Hematopoietic multipotent progenitor cell treated with erythropoietin and hydrocortisone succinate and interleukin-3 and kit ligand, for 15 days (in vitro differentiated cells): ENCODE measurements at places on chromosomes 6 and 20.

- DNase-seq, result no peak
These were observed 160.1 kb downstream of the ERMARD start for GRCh38 chr6:169911264-169912263.

DNA sequence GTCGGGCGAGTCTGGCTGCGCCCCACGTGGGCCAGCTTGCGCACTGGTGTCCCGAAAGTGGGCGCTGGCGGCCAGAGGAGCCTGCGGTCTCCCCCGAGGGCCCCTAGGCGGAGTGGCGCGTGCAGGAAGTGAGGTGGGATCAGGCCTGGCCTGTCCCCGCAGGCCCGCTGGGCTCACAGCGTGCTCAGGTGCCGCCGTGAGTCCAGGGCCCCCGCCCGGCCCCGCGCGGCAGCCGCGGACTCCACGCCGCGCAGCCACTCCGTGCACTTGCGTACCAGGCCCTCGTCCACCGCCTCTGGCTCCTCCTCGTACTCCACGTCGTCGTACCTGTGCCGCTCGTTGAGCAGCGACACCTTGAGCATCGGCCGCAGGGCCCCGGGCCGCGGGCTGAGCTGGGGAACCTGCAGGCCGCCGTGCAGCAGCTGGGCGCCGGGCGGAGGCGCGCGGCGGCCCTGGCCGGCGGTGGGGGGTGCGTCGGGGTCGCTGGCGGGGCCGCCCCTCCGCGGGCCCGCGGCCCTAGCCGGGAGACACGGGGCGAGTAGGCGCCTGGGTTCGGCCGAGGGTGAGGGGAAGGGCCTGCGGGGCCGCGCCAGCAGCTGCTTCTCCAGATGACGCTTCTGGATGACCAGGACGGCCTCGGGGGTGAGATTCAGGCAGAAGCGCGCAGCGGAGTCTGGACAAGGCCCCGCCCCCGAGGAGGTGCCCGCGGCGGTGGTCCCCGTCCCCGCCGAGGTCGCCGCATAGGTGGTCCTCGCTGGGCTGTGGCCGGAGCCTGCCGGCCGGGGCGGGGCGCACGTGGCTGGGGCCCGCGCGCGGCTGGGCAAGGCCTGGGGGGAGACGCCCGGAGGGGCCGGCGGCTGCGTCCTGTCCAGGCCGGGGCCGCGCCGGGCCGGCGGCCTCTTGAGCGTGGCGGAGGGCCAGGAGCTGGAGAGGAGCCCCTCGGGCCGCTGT lies 835 bp downstream of the PRR18 start:
- no peak for DNase-seq

DNA sequence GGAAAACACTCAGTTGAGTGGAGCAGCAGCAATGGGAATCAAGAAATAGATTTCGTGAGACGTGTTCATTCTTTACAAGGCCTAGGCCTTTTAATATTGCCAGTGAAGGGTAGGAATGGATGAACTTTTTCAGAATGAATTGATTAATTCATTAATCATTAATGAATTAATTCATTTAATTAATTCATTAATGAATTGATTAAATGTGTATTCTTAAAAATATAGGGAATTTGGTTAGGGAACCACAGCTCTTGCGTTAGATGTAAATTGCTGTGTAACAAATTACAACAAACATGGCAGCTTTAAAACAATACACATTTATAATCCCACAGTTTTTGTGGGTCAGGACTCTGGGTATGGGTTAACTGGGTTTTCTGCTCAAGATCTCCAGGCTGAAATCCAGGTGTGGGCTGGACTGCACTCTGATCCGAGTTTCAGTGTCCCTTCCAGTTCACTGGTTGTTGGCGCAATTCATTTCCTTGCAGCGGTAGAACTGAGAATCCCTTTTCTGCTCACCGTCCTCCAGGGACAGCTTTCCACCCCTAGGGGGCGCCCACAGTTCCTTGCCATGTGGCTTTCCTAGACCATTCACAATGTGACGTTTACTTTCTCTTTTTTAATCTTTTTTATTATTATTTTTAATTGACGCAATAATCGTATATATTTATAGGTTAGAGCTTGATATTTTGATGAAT lies 32.8 kb upstream of the BCAS1 start:
- DNase-seq, result peak; percentile 66

GRCh38 chr20:38855356-38855755 lies 49.9 kb downstream of the PPP1R16B start:
- DNase-seq, result no peak

- no peak for DNase-seq
These were observed 2.8 kb downstream of the AFDN start for GRCh38 chr6:167829513-167829912.

- no peak for DNase-seq
These were observed 42.6 kb downstream of the RAB44 start for GRCh38 chr6:36739947-36740817.

DNA sequence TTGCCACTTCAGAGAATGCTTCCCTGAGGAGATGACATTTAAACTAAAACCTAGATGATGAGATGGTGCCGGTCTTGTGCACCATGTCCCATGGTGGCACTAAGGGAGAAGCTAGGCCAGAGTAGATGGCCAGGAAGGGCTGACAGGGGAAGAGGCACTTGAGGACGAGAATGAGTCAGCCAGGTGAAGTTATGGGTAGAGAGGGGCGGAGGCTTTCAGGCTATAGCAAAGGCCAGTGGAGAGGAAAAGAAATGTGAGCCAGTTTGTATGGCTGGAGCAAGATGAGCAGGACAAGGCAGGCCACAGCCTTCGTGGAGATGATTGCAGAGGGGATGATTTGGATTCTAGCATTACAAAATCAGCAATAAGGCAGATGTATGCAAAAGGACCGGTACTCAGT lies 44.7 kb upstream of the ADGRF4 start:
- no peak for DNase-seq

DNA sequence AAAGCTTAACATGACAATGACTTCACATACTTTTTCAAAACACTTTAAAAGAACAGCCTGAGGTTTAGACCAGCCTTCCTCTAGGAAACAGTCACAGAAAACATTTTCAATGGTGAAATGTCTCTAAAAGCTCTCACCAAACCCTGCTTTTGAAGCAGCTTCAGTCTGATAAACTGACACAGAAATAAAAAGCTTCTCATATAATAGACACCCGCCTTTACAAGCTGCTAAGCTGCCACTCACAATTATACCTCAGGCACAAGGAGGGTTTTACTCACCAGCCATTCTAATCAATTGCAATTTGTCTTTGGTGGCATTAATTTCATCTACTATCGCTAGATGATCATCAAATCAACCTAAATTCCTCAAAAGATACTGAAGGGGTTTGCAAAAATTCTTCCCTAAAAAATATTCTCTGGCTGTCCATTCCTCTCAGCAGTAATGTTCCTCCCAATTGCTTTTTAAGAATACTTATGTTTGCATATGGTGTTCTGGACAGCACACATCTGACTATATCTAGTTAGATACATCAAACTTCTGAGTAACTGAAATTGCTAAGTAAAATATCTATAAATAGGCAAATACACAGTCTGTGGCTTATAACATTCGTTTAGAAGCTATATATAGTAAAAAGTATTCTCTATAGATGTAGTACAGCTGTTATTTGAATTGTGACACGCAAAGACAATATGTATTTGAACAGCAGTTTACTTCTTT lies 29.4 kb downstream of the KIF13A start:
- DNase-seq, result no peak

DNA sequence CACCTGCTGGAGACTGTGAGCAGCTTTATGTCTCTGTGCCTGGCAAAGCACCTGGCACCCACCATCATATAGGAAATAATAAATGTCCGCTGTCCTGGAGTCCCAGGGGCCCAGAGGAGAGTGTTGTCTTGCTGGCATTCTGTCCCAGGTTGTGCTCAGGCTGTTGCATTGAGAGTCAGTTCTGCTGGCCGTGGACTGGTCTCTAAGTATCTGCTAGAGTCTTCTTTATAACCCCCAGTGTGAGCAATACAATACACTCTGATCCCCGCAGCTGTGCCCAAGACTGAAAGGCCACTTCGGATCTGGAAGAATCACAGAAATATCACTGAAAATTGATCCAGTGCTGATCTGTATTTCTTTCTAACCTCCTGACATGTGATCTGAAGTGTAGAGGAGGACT lies 38.3 kb upstream of the HINT3 start:
- DNase-seq, result no peak

GRCh38 chr6:110055387-110055735 lies 77.2 kb downstream of the GPR6 start:
- DNase-seq, result no peak

- DNase-seq, result no peak
These were observed 2.3 kb downstream of the SERPINB1 start for GRCh38 chr6:2839195-2839981.

- DNase-seq, result no peak
These were observed 166.1 kb upstream of the OLIG3 start for GRCh38 chr6:137660296-137660731.

DNA sequence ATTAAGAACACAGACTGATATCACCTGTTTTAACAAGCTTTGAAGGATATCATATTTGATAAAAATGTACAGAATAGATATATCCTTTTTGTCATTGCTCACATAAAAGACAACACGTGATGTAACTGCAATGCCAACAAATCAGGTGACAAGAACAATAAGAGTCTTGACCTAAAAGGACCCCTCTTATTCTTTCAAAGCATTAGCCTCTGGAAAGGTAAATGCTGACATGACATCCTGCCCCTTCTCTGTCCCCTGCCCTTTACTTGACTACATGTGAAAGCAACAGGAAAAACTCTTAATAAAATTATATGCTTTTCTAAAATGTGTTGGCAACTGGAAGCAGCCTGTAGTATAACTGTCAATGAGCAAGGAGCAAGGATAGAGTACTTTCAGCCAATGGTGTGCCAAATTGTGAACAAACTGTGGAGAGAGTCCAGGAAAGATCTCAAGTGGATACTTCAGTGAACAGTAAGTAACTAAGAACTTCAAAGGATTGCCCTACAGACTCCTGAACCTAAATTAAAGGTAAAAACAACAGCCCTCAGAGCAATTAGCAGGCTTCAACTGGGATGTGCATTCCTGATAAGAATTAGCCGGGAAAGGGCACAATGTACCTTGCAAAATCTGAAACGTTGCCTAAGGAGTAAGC lies 16.3 kb downstream of the PTPRK start:
- no peak for DNase-seq

DNA sequence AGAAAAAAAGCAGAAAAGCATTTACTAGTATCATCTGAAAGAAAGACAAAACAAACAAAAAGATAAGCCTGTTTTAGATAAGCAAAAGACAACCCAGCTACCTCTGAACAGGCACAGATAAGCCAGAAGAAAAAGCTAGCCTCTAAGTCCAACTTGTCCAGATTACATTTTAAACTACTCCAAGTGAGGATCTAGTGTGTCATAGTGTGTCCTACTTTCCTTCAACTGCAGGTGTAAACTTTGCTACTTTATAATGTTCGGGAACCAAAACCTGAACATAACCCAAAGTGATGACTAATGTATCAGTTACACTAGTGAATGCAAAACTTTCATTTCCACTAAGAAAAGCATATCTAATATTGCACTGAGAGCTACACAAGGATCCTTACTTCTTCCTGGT lies 19.5 kb downstream of the ADNP start:
- no peak for DNase-seq

DNA sequence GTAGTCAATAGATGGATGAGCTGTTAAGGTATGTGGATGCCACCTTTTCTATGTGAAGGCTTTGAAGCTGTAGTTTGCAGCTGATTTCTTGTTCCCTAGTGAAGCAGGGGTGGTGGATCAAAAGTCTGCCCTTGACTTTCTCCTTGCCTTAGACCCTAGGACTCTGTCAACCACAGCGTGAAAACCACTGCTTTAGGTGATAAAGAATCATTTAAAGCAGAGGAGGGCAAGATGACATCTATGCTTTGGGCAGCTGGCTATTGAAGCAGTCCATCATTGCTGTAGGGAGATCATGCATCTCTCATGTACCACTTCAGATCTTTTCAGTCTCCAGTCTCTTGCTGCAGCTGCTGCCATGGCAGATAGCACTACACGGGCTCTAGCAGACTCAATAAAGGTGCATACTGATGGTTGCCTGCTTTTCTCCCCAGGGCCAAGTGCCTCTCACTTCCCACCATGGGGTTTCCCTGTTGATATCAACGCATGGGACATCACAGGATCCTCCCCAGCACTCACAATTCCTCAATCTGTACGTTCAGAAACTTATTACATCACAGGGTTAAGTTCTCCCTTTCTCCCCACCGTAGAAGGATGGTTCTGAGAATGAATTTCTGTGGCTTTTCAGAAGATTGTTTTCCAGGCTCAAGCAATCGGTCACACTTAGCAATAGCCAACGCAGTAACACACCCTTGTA lies 122.0 kb upstream of the STMND1 start:
- DNase-seq, result no peak

DNA sequence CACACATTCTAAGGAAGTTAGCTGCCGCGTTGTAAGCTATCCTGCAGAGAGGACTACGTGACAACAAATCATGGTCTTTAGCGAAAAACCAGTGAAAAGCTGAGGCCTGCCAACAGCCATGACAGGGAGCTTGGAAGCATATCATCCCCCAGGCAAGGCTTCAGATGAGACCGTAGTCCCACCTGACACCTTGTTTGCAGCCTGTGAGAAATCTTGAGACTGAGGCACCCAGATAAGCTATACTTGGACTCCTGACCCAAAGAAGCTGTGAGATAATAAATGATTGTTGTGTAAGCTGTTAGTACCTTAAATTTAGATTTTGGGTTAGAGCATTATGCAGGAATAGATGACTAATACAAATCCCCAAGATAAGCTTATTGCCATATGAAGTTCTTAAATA lies 45.4 kb upstream of the SENP6 start:
- DNase-seq, result no peak

- DNase-seq, result no peak
These were observed 67.2 kb upstream of the MLIP start for GRCh38 chr6:54044059-54044458.

GRCh38 chr6:15421945-15422733 lies 176.3 kb downstream of the JARID2 start:
- no peak for DNase-seq

DNA sequence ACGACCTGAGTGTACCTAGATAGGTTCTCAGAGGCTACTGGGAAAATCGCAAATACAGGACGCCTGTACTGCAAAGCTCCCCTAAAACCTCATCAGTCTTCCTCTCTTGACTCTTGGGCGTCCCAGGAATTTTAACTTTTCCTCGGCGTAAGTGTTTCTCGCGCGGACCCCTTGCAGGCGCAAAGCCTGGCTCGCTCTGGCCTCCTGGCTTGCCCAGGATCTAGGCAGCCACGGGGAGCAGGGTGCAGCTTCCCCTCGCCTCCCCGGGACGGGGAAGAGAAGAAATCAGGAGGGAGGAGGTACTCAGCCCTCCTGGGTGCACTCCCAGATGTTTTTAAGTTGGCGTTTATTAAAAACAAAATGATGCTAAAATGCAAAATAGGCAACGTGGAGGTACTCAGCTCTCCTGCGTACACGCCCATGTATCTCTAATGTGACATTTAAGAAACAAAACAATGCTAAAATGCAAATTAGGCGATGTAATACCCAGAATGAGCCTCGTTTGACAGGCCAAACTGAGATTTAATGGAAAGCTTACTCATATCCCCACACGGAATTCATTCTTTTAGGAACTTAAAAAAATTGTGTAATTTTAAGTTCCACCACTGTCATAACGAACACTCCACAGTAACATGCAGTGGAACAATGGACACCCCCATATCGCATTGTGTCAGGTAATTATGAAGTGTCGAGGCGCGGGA lies 1.6 kb upstream of the SOBP start:
- no peak for DNase-seq

GRCh38 chr20:41738604-41739206 lies 120.5 kb upstream of the CHD6 start:
- peak; percentile 8 for DNase-seq

GRCh38 chr6:163404825-163405265 lies 9.7 kb upstream of the QKI start:
- DNase-seq, result no peak

GRCh38 chr6:20691185-20691584 lies 156.9 kb downstream of the CDKAL1 start:
- no peak for DNase-seq
